ENCODE measurements at places on chromosomes 13 and 19.

- DNase-seq = no peak
These were observed 114.8 kb upstream of the TRPC4 start for GRCh38 chr13:37984357-37984756.

GRCh38 chr13:55554741-55555140 lies 1586.0 kb upstream of the PRR20A start:
- DNase-seq = no peak

GRCh38 chr19:28159065-28159464 lies 1053.9 kb downstream of the UQCRFS1 start:
- no peak for DNase-seq

GRCh38 chr13:71030784-71031183 lies 836.2 kb downstream of the DACH1 start:
- no peak for DNase-seq

DNA sequence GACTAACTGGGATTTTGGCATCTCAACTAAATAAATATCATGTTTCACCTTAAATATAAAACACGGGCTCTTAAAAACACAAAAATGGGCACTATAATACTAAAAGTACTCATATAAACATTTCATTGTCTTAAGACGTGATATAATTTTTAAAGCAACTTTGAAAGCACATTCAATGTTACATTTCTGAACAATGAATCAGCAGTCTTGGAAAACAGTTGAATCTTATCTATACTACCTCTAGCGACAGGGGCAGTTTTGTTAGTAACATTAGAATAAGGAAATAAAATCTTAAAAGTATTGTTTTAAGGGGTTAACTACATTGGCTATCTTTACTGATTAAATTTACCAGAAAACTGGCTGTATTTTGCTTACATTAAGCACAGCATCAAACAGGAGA lies 156.9 kb downstream of the UGGT2 start:
- DNase-seq = no peak

DNA sequence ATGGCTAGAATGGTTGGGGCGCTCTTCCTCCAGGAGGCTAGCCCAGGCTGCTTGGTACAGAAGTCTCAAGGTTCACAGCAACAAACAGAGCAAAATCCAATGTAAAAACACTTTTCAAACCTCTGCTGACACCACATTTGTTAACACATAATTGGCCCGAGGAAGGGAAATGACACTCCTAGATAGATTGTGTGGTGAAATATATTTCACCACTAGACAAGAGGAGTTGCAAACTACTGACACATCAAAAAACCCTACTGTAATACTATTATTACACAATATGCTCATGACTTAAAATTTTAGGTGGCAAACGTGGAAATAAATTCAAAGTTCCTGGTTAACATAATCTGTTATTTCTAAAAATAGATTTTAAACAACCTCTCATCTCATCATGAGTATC lies 643.6 kb downstream of the PCDH9 start:
- DNase-seq = no peak

DNA sequence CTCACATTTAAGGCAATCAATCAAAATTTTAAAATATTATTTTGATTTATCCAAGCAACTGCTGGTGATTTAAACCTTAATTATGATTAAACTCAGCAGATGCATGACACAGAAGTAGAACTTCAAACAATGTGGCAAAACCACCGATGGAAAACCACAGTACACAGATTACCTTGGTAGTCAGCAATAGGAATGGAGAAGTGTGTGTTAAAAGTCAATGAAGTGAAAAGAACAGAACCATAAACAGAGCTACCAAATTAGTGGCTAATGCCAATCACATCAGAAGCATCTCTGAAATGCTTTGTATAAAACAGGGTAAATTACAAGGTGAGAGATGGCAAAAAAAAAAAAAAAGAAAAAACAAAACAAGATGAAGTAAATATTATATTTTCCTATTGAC lies 31.2 kb downstream of the KATNAL1 start:
- no peak for DNase-seq

- no peak for DNase-seq
These were observed 8.8 kb upstream of the C19orf84 start for GRCh38 chr19:51399231-51399630.

- no peak for DNase-seq
These were observed 22.2 kb downstream of the GPR42 start for GRCh38 chr19:35392742-35393715.

DNA sequence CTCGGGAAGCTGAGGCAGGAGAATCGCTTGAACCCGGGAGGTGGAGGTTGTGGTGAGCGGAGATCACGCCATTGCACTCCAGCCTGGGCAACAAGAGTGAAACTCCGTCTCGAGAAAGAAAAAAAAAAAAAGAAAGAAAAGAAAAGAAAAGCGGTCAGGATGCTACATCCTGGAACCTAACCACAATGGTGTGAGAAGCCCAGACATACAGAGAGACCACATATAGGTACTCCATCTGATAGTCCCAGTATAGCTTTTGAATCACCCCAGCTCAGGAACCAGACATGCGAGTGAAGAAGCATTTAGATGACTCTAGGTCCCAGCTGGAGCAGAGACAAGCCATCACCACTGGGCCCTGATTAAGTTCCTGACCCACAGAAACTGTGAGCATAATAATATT lies 3.2 kb downstream of the IFNL1 start:
- DNase-seq = no peak

DNA sequence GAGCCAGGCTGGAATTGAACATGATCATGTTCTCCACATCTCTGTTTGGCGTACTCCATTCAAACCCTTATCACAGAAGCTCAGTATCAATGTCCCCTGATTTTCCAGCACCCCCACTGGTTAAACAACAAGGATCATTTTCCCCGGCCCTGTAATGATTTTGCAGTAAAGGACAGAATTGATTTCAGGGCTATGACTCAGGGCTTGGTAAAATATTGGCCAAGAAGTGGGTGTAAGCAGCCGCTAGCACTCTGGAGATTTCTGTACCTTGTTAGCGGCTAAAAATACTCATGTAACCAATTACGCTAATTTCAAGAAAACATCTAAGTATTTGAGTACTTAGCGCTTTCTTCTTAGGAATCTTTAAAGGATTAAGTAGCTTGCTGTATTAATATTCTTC lies 69.5 kb upstream of the FNDC3A start:
- no peak for DNase-seq

- DNase-seq = no peak
These were observed 832.3 kb upstream of the SLC10A2 start for GRCh38 chr13:103898481-103898880.

- DNase-seq = no peak
These were observed 35.3 kb downstream of the BICRA start for GRCh38 chr19:47644199-47644598.

DNA sequence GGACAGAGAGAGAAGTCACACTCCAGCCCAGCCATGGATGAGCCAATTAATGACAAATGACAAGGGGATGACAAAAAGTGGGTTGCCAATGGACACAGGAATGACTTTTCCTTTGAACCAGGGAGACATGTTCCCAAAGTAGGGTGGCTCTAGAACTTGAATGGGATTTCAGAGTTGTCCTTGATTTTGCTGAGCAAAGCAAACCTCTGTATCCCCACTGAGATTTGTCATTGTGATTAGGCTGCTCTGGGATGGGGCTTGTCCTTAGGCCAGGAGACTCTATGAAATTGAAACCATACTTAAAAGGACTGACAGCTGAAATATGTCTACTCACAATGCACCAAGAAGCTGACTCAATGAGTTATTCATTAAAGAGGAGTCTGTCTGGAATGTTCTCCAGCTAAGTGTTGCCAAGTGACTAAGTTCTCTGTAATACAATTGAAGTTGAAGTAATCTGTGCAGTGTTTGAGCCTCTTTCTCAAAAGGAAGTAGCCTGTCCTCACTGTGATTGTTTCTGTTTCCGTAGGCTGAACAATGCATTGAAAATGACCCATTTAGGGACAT lies 69.0 kb upstream of the PCDH9 start:
- no peak for DNase-seq

DNA sequence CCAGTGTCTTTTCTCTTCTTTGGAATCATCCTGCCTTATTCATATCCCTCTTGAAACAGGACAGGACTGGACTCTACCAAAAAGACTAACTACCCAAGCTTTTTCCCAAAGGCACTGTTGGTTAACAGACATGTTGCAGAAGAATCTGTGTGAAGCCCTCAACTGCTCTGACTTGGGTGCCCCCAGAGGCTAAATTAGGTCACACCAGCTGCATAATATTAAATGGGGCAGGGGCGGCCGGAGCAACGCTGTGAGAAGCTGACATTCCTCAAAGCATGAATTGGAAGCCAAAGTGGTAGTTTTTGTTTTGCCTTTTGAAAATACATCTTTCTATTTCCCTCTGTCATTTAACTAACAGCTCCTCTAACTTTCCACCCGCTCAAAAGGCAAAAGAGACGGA lies 185.9 kb downstream of the LHFPL6 start:
- DNase-seq = no peak

- DNase-seq = no peak
These were observed 45.1 kb downstream of the ATP11A start for GRCh38 chr13:112734696-112735547.

DNA sequence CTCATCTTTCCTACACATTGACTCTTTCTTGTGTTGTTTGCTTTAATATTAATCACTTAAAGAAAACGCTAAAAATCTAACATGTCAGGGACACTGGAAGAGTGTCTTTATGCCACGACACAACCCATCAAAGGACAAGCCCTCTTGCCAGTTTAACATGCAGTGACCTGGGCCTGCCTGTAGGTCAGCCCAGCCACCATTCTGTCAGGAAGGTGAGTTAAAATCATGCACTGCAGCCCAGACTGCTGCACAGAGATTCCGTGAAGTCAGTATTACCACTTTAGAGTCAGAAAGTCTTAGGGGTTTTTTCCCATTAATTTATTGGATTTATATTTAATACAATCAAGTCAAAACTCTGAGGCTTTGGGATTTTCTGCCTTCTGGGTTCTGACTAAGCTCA lies 58.0 kb downstream of the TNFRSF19 start:
- DNase-seq = no peak

GRCh38 chr19:3949294-3949693 lies 16.4 kb downstream of the NMRK2 start:
- DNase-seq = no peak

GRCh38 chr19:28868836-28869235 lies 344.1 kb downstream of the UQCRFS1 start:
- DNase-seq = no peak

- no peak for DNase-seq
These were observed 6.7 kb downstream of the RGCC start for GRCh38 chr13:41463838-41464602.

DNA sequence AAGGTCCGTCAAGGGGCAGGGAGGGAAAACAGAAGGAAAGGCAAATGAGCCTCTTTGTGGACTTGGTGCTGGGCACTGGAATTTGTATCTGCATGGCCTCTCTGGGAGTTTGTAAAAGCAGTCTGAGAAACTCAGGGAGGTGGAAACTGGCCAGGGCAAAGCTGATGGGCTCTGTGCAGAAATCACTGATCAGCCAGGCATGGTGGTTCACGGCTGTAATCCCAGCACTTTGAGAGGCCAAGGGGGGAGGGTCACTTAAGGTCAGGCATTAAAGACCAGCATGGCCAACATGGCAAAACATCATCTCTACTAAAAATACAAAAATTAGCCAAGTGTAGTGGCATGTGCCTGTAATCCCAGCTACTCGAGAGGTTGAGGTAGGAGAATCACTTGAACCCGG lies 369.9 kb upstream of the ZNF507 start:
- DNase-seq = no peak

DNA sequence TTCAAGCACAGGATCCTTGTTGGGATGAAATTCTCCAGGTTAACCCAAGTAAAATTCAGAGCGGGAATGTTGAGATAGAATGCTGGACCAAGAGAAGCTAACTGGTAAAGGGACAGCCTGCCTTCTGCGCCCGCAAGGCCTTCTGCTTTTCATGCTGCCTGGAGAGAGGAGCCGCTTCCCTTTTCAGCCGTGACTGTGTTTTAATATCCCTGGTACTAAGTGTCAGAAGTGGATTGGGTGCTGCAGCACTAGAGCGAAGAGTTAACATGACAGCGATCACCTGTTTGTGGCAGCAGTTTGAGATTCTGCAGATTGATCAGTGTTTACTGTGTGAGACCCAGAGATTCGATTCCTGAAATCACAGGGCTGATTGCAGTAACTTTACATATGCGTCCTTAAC lies 197.4 kb upstream of the ZNF536 start:
- no peak for DNase-seq

DNA sequence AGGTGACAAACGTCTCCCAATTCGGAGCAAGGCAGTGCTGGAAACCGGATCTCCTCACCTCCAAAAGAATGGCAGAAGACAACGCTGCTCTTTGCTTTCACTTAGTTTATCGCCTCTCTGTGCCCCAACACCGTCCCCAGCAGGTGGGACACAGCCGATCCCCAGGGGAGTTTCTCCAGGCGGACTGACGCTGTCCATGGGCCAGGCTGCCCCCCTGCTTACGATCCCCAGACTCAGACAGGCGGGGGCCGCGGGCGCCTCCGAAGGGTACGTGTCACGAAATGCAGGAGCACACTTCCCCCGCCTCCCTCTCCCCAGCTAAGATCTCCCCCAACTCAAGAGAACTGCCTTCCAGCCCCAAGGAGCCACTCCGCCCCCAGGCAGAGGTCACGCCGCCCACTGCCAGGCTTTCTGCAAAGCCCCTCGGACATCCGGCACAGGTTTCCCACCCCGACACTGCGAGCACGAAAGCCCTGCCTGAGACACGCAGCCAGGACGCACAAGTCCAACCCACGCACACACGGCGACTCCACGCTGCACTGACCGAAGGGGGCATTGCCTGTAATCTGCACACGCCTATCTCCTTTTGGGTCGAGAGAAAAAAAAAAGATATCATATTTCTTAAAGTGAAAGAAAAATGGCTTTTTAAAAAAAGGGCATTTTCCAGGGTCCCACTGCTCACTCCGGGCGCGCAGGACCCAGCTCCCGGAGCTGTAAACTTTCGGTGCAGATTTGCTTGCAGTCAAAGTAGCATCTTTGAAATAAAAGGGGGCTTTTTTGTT lies 2.0 kb downstream of the SPRY2 start:
- DNase-seq = peak; percentile 17

GRCh38 chr19:355134-355533 lies 10.5 kb upstream of the MIER2 start:
- DNase-seq = no peak

- no peak for DNase-seq
These were observed 523.0 kb upstream of the NBEA start for GRCh38 chr13:34419025-34419424.

DNA sequence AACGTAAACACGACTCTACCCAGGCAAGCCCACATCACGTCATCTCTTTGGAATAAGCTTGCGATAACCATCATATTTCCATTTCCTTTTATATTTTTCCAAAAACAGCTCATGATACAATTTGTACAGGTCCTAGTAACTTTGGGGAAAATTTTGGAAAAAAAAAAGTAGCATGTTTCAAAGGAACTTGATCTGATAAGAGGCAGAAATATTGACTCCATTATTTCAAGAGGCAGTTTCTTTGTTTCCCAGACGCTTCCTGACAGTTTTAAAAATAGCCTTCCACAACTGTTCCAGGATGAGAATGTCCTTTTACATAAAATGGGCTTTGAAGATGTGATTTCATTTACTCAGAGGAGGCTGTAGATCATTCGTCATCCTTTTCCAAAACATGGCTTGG lies 23.1 kb downstream of the KLF2 start:
- no peak for DNase-seq
